ENCODE measurements at places on chromosomes 13 and 19.

GRCh38 chr19:44955505-44956439 is 592 bp downstream of the CLPTM1 start:
- DNase-seq, result no peak

DNA sequence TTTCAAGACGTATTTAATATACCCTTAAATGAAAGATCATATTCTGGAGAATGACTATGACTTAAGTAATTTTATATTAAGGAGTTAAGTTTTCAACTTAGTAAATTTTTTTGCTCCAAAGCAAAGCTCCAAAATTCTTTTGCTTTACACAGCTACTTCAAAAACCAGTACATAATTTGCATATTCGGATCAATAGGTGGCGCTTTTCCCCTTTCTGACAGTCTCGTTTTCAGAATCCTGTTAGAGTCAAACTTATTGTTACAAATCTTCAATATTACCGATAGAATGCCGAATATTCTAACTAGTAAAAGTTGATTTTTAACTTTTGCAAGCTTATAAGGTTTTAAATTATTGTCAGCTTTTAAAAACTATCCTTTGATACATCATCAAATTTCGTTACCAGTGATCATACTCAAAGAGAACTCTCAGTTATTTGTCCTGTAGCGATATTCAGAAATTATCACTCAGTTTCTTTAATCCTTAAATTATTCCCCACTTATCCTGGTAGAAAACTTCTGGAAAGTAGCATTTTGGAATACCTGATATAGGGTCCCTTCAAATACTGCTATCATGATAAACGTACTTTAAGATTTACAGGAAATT is 852.7 kb upstream of the KLHL1 start:
- no peak for DNase-seq

DNA sequence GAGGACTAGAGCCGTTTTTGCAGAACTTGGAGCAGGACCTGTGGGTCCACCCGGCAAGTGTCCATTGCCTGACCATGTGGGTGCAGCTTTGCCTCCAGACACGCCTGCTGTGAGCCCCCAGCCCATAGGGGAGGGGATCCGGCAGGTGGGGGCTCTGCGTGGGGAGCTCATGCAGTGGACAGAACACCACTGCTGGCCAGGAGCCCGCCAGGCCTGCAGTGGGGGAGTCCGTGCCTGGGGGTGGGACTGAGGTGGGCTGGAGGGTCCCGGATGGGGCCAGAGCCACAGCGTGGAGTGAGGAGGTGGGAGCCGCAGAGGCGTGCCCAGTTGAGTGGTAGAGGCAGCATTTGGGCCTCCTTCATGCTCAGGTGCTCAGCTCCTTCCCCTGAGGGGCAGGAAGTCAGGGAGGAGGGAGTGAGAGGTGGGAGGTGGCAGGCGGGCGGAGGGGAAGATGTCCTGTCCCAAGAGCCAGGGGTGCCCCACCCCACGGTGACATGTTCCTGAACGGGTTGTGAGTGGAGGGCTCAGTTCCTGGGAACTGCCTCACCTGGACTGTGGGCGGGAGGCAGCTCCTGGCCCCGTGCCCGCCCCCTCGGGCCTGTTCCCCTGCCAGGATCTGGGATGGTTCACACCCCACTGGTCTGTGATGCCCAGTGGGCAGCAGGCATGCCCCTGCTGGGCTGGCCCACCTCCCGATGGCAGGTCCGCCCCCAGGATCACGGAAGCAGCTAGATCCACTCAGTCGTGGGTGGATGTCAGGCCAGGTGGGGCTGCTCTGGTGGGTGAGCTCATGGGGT is 8.8 kb downstream of the ADAT3 start:
- DNase-seq, result no peak

DNA sequence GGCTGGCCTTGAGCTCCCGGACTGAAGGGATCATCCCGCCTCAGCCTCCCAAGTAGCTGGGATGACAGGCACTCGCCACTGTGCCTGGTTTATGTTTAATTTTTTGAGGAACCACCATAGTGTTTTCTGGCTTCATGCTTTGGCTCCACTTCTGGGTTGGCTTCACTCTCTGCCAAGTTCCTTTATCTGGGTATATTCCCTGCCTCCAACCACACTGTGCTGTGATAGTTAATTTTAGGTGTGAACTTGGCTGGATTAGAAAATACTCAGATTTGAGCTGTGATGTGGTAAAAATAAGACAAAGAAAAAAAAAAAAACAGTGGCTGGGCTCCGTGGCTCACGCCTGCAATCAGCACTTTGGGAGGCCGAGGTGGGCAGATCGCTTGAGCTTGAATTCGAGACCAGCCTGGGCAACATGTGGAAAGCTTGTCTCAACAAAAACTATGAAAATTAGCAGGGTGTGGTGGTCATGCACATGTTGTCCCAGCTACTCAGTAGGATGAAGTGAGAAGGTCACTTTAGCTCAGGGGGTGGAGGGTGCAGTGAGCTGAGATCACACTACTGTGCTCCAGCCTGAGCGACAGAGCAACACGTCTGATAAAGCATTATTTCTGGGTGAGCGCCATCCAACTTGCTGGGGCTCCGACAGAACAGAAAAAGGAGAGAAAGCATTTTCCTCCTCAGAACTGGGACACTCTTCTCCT is 7.5 kb upstream of the ILF3 start:
- DNase-seq, result no peak
